Upper lobe of right lung (tissue), 1 donor: ENCODE measurements at places on chromosomes 5 and 9.

DNA sequence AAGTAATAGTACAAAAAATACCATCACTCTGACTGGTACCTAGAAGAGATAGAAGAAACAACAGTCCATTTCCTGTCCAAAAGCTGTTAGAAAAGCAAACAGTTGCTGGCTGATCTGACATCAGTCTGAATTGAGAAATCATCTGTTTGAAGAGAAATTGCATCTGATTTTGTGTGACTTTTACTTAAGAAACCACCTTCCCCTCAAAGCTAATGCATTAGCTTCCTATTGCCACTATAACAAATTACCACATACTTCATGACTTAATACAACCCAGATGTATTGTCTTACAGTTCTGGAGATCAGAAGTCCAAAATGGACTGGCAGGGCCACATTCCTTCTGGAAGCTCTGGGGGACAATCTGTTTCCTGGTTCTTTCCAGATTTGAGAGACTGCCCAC lies 385.9 kb upstream of the TLE4 start:
- no peak for DNase-seq

DNA sequence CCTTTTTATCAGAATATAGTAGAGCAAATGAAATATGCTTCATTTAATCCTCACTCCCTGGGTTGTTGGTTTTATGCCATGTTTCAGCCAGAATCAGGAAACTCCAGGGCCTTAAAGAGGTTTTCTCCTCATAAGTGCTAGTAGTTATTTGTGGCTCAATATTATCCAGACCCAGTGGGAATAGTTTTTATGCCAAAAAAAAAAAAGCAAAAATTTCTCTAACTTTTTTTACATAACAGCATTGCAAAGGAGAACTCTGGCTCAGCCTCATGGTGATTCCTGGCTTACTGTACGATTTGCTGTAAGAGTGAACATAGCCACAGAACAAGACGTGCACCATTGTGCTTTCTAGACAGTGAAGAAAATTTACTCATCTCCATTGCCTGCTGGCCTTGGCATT lies 232.5 kb downstream of the PJA2 start:
- DNase-seq: no peak

DNA sequence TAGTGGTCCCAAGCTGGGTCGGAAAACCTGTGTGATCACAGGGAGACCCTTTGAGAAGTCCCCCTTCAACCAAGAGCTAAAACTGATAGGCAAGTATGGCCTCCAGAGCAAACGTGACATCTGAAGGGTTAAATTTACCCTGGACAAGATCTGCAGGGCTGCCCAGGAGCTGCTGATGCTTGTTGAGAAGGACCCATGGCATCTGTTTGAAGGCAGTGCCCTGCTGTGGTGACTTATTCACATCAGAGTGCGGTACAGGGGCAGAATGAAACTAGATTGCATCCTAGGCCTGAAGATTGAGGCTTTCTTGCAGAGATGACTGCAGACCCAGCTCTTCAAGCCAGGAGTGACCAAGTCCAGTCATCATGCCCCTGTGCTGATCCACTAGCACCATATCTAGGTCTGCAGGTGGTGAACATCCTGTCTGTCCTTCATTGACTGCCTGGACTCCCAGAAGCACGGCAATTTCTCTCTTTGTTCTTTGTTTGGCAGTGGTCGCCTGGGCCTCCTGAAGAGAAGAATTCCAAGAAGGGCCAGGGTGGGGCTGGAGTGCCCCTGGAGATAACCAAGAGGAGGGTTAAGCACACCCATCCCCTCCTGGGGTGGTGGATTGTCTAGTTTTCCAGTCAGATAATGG lies 25.7 kb upstream of the CHD1 start:
- no peak for DNase-seq

- no peak for DNase-seq
These were observed 114.7 kb upstream of the RIOK2 start for GRCh38 chr5:97297704-97298091.

GRCh38 chr9:96612966-96613589 lies 6.6 kb downstream of the CDC14B start:
- DNase-seq: no peak

- DNase-seq: no peak
These were observed 56.0 kb downstream of the RASGRF2 start for GRCh38 chr5:81016116-81016515.

DNA sequence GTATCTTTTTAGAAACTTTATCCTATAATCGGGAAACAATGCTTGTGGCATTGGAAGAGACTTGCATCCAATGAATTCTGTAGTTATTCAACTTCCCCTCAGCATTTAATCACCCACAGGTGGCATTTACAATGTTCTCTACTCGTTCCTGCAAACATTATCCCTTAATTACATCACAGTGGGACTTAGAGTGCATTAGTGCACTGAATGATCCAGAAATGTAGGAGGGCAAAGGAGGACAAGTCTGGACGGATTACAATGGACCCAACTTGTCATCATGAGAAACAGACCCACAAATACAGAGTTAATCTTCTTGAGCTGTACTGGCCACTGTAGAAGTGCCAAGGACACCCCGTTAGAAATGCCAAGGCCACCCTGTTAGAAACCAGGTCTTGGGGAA lies 129.1 kb downstream of the DOCK8 start:
- no peak for DNase-seq

GRCh38 chr5:37626266-37626665 lies 213.6 kb downstream of the GDNF start:
- no peak for DNase-seq
